GM23338 (cell line): ENCODE measurements at places on chromosomes 11 and 22.
A peak's percentile ranks its signal among the peaks of the same experiment; 100 is the strongest.

GRCh38 chr22:47996446-47996857 lies 1234.0 kb downstream of the TBC1D22A start:
- no peak for DNase-seq

GRCh38 chr11:114078423-114078822 lies 18.9 kb downstream of the ZBTB16 start:
- DNase-seq = no peak

- no peak for DNase-seq
Measured at GRCh38 chr22:46748908-46749675, 11.0 kb upstream of the CERK start.

DNA sequence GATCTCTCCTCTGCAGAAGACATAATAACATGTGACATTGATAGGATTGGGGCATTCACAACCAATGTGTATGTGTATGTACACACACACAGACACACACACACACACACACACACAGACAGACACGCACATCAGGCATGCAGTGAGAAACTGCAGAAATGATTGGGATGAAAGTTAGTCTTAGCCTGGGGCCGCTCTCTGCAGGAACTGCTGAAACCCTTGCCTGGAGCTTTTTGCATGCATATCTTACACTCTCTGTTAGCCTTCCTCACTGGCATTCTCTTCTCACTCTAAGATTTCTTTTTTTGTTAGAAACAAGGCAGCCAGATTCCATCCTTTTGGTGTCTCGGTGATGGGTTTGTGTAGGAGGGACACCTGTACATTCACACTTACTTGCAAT lies 337.9 kb downstream of the NELL1 start:
- peak; percentile 45 for DNase-seq

GRCh38 chr11:73950869-73951710 lies at the start of gene DNAJB13:
Gene DNAJB13, plus strand, starts transcription at chr11:73951026. Its CDS starts 44 bp downstream, at chr11:73951070.
- peak; percentile 88 for DNase-seq

GRCh38 chr22:34395370-34395769 lies 475.1 kb upstream of the LARGE1 start:
- DNase-seq = peak; percentile 34

GRCh38 chr11:111097191-111097590 lies 148.3 kb upstream of the POU2AF2 start:
- DNase-seq = peak; percentile 56

- no peak for DNase-seq
Measured at GRCh38 chr11:94876645-94877442, 96.5 kb downstream of the CWC15 start.

DNA sequence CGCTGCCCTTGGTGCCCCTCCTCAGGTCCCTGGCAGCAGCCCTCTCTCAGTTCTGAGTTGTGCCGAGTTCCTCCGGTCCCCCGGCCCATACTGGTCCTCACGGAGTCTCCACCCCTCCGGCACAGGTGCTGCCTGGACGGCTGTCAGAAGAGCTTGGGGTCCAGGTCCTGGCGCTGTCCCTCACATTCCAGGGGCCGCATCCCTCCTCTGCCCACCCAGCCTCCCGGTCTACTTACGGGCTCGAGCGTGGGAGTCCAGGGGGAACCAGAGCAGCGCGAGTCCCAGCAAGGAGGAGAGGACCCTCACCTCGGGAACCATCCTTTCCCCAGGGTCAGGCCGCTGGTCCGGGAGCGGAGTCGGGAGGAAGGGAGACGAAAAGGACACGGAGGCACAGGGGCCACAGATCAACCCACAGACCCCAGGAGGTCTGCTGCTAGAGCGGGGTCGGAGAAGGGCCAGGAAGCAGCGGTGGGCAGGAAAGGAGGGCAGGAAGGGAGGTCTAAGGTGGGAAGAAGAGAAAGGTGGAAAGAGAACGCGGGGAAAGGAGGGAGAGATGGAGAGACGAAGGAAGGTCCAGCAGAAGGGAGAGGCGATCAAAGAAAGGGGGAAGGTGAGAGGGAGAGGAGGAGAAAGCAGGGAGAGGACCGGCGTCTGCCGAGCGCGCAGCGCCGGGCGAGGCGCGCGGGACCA lies 510 bp downstream of the CHRDL2 start:
- peak; percentile 64 for DNase-seq

DNA sequence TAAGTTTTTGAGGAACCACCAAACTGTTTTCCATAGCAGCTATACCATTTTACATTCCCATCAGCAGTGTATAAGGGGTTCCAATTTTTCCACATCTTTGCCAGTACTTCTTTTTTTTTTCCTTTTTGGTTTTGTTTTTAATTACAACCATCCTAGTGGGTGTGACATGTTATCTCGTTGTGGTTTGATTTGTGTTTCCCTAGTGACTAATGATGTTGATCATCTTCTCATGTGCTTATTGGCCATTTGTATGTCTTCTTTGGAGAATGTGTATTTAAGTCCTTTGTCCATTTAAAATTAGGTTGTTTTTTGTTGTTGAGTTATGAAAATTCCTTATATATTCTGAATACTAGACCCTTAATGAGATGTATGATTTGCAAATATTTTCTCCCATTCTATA lies 59.3 kb downstream of the STIM1 start:
- no peak for DNase-seq
